ENCODE measurements at places on chromosomes 16 and 17. TPM values are rescaled to one million over a fixed set of nuclear protein-coding genes. Genes with fewer than 3 reads are reported as not detected.

TPSB2 gene
- total RNA-seq: not detected

- no peaks in the 10 kb centered on the region for H3K36me3 ChIP-seq
- H3K27me3 ChIP-seq: no peaks in the 10 kb centered on the region
- peak; percentile 51 for DNase-seq
- H3K4me3 ChIP-seq: peak overlapping the region; percentile 24
- peak overlapping the region; percentile 61 for H3K27ac ChIP-seq
- H3K4me1 ChIP-seq: peaks cover 28% of the 10 kb centered on the region
Observed at GRCh38 chr16:1940273-1941161, 2.5 kb downstream of the MSRB1 start.

- no peak overlapping the region for H3K4me3 ChIP-seq
- no peaks in the 10 kb centered on the region for H3K36me3 ChIP-seq
- H3K27me3 ChIP-seq: no peaks in the 10 kb centered on the region
- no peak overlapping the region for H3K27ac ChIP-seq
- H3K4me1 ChIP-seq: no peaks in the 10 kb centered on the region
Observed at GRCh38 chr16:82867485-82867884, 240.7 kb downstream of the CDH13 start.

DNA sequence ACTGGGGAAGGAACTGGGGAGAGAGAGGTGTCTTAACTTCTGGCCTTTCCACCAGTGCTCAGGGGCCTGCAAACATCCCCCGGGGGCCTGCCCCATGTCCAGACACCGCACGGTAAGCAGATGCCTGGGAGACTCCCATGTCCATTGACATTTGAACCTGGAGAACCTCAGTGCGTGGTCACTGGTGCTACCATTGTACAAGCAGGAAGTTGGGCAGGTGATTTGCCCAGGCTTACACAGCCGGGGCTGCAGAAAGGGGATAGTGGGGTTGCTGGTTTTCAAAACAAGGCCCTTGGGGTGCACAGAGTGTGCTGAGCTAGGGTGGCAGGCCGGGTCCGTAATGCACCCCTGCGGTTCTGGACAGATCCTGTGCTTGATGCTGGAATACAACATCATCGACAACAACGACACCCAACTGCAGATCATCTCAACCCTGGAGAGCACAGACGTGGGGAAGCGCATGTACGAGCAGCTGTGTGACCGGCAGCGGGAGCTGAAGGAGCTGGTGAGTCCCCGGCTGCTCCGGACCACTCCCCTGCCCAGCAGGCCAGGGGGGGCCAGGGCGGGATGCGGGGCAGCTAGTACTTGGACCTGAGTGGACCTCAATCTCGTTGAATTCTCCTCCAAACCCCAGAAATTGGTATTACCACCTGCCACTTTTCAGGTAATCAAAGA, 77.7 kb upstream of the PLCG2 start:
- H3K4me1 ChIP-seq: no peaks in the 10 kb centered on the region
- no peak overlapping the region for H3K4me3 ChIP-seq
- H3K36me3 ChIP-seq: peaks cover 4% of the 10 kb centered on the region
- DNase-seq: no peak

GRCh38 chr17:38453951-38454421, 25.7 kb downstream of the ARHGAP23 start:
- DNase-seq: no peak
- H3K4me1 ChIP-seq: peaks cover 61% of the 10 kb centered on the region
- H3K27ac ChIP-seq: no peak overlapping the region
- H3K27me3 ChIP-seq: no peaks in the 10 kb centered on the region

HCRT gene
- not detected for total RNA-seq

GRCh38 chr17:50507871-50508572, at the start of gene MYCBPAP:
Gene MYCBPAP (plus strand): TSS chr17:50508439. CDS start chr17:50508675, 236 bp downstream.
- no peaks in the 10 kb centered on the region for H3K27me3 ChIP-seq
- H3K4me1 ChIP-seq: peaks cover 16% of the 10 kb centered on the region
- H3K4me3 ChIP-seq: peak within 1 kb of the TSS; percentile 36
- peak; percentile 90 for DNase-seq

DNA sequence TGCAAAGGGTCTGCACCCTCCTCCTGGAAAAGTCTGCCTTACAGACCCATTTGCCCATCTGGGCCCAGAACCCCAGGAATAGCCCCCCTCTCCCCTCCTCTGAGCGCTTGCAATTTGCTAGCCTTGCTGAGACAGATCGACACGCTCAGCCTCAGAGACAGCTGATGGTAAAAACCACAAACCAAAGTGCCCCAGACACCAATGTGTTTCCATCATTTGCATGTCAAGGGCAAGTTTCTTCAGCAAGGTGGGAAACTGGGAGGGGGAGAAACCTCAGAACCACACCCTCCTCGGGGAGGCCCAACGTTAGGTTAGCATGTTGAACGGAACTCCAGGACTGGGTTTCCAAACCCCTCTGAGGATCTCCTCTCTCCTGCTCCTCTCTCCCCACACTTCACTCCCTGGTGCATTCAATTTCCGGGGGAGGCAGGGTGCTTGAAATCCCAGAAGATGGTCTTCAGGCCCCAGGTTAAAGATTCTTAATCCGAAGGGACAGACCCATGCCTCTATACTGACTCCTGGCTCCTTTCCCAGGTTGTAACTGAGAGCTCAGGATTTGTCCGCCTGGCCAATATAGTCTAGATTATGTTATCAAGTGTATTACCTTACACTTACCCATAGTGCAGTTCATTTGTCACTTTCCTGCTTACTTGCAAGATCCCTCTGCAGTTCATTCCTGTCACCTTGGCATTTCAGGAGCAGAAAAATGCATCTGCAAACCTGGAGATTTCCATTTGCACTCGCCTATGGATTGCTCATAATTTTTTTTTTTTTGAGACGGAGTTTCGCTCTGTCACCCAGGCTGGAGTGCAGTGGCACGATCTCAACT, 1.3 kb upstream of the CUEDC1 start:
- no peak for DNase-seq
- no peaks in the 10 kb centered on the region for H3K36me3 ChIP-seq
- no peak overlapping the region for H3K4me3 ChIP-seq
- H3K4me1 ChIP-seq: peaks cover 44% of the 10 kb centered on the region
- H3K27ac ChIP-seq: no peak overlapping the region

GRCh38 chr16:27820646-27821345, 242.7 kb downstream of the GSG1L start:
- H3K27ac ChIP-seq: no peak overlapping the region
- no peaks in the 10 kb centered on the region for H3K27me3 ChIP-seq
- DNase-seq: no peak
- no peaks in the 10 kb centered on the region for H3K36me3 ChIP-seq

PRSS33 gene
- not detected for total RNA-seq

- H3K27ac ChIP-seq: no peak overlapping the region
- H3K4me1 ChIP-seq: no peaks in the 10 kb centered on the region
- DNase-seq: no peak
- H3K27me3 ChIP-seq: no peaks in the 10 kb centered on the region
Observed at GRCh38 chr17:30302241-30302640, 10.5 kb upstream of the BLMH start.

CX3CL1 gene
- total RNA-seq: not detected

OTOP2 gene
- not detected for total RNA-seq

DNA sequence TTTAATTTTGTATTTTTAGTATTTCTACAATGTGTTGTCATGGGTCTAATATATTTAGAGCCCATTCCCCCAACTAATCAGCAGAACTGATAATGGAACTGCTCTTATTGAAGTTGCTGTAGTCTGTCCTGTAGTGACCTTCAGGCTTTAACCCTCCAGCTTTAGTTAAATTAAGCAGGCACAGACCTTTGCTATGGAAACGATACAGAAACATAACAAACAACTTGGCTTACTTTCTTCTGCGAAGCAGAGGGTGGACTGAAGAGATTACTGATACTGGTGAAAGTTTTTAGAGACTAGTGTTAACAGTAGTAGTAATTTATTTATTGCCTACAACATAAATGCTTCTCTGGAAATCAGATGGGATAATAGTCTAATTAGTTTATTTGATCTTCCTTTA, 61.4 kb downstream of the NFATC3 start:
- no peaks in the 10 kb centered on the region for H3K27me3 ChIP-seq
- DNase-seq: no peak
- H3K36me3 ChIP-seq: no peaks in the 10 kb centered on the region
- 0 out of 2 replicates have a peak, but pooled peaks cover 5% of the 10 kb centered on the region for H3K4me1 ChIP-seq
- H3K4me3 ChIP-seq: no peak overlapping the region

- H3K27me3 ChIP-seq: no peaks in the 10 kb centered on the region
- no peak for DNase-seq
- H3K4me3 ChIP-seq: no peak overlapping the region
- no peaks in the 10 kb centered on the region for H3K4me1 ChIP-seq
- H3K27ac ChIP-seq: no peak overlapping the region
- no peaks in the 10 kb centered on the region for H3K36me3 ChIP-seq
Observed at GRCh38 chr17:2187758-2188157, 115.8 kb downstream of the SMG6 start.

DNA sequence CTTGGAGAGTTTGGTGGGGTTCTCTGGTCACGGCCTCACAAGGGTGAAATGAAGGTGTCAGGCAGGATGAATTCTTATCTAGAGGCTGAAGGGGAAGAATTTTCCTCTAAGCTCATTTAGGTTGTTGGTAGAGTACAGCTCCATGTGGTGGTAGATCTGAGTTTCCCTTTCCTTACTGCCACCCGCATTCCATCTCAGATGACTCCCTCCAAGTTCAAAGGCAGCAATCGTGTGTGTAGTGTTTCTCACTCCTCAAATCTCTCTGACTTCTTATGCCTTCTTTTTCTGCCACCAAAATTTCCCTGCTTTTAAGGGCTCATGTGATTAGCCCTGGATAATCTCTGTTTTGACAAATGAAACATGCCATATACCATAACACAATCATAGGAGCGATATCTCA, 135.5 kb upstream of the MYOCD start:
- H3K27ac ChIP-seq: no peak overlapping the region
- DNase-seq: no peak
- no peak overlapping the region for H3K4me3 ChIP-seq
- H3K27me3 ChIP-seq: no peaks in the 10 kb centered on the region

ABI3 gene
- not detected for total RNA-seq

DNA sequence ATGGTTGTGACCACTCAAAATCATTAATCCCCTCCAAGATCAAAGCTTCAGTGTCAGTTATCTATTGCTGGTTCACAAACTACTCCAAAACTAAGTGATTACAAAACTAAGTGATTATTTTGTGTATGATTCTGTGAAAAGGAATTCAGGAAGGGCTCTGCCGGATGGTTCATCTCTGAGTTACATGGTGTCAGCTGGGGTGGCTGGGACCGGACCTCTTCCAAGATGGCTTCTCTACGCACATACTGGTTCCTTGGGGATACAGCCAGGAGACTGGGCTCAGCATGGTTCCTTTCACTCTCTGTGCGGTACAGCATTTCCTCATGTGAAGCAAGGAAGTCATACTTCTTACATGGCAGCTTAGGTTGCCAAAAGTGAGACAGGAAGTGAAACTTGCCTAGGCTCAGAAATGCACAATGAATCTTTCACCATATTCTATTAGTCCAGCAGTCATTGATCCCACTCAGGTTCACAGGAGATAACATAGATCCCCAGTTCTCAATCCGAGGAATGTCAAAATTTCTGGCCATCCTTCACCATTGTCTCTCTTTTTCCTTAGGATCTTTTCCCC, 97.9 kb upstream of the IRX6 start:
- no peaks in the 10 kb centered on the region for H3K4me1 ChIP-seq
- H3K27ac ChIP-seq: no peak overlapping the region
- DNase-seq: no peak

GRCh38 chr16:66735891-66736290, 15.5 kb downstream of the DYNC1LI2 start:
- H3K4me1 ChIP-seq: peaks cover 8% of the 10 kb centered on the region
- no peak overlapping the region for H3K27ac ChIP-seq
- no peak overlapping the region for H3K4me3 ChIP-seq
- no peak for DNase-seq
- no peaks in the 10 kb centered on the region for H3K27me3 ChIP-seq

- no peak within 1 kb of the TSS for H3K4me3 ChIP-seq
- H3K36me3 ChIP-seq: no peaks in the 10 kb centered on the region
- H3K27ac ChIP-seq: no peak within 1 kb of the TSS
Observed at GRCh38 chr16:28494121-28494851, at the start of gene APOBR. Gene APOBR (plus strand): TSS chr16:28494643. CDS start chr16:28494682, 39 bp downstream.

PRR35 gene
- 0.14 TPM for total RNA-seq

CACNG1 gene
- total RNA-seq: not detected

DNA sequence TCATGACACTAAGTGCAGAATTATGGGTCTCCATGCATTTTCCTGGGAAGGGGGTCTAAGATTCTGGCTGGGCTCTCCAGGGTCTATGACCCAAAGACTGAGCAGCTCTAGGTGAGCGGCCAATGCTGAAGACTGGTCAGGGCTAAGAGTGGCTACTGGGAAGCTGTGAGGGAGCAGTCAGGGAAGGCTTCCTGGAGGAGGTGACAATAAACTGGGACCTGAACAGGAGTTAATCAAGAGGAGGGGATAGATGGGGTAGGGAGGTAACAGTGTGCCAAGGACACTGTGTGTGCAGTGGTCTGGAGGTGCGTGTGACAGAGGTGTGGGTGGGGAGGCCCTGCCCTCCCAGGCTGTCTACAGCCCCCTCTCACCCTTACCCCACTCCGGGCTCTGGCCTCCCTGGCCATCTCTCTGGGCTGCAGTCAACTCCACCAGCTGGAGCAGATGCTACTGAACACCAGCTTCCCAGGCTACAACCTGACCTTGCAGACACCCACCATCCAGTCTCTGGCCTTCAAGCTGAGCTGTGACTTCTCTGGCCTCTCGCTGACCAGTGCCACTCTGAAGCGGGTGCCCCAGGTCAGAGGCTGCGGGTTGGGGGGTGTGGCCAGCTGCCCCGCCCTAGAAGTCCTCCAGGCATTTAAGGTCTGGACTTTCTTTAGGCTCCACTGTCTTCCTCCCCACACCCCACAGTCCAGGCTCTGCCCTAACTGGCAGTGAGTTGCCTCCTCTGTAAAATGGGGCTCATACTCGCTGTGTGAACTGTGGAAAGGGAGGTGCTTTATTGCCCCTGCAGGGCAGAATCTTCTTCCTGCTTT, 20.4 kb downstream of the ADGRG5 start:
- DNase-seq: no peak
- H3K36me3 ChIP-seq: no peaks in the 10 kb centered on the region
- no peak overlapping the region for H3K27ac ChIP-seq

HELZ gene
- 63.8 TPM for total RNA-seq

DNA sequence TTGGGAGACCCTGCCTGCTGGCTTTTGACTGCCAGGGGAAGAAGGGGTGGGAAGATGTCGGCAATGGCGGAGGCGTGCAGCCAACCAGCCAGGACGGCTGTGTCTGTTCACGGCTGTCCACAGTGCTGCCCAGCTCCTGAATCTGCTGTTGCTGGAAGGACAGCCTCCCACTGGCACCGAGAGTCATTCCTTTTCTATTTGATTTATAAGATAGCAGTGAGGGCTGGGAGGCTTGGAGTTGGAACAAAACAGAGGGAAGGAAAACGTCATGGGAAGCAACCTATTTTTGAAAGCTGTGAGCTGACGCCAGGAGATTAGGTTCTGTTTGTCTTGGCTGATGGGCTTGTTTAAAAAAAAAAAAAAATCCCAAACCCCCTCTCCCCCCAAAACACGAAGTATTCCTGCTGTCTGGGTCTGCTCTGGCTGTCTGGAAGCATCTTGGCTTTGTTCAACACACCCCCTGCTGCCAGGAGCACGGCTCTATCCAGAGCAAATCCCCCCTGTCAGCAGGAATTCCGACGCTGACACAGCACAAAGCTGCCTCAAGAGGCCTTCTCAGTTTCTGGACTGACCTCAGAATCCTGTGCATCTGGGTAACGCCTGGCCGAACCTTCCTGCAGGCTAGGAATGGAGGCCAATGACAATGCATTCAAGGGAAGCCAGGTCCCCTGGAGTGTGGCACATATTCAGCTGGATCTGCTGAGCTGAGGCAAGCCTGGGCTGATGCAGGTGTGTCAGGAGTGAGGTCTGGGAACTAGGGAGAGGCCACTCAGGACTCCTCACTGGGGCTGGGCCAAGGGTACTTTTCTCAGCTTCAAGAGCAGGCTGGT, 41.0 kb upstream of the SREBF1 start:
- H3K27ac ChIP-seq: no peak overlapping the region
- H3K27me3 ChIP-seq: no peaks in the 10 kb centered on the region
- H3K4me3 ChIP-seq: no peak overlapping the region
- no peaks in the 10 kb centered on the region for H3K36me3 ChIP-seq
- no peaks in the 10 kb centered on the region for H3K4me1 ChIP-seq
- no peak for DNase-seq

RBBP6 gene
- total RNA-seq: 42.2 TPM

Measured in Caco-2 (cell line).